ENCODE measurements at places on chromosomes 7 and 10.

DNA sequence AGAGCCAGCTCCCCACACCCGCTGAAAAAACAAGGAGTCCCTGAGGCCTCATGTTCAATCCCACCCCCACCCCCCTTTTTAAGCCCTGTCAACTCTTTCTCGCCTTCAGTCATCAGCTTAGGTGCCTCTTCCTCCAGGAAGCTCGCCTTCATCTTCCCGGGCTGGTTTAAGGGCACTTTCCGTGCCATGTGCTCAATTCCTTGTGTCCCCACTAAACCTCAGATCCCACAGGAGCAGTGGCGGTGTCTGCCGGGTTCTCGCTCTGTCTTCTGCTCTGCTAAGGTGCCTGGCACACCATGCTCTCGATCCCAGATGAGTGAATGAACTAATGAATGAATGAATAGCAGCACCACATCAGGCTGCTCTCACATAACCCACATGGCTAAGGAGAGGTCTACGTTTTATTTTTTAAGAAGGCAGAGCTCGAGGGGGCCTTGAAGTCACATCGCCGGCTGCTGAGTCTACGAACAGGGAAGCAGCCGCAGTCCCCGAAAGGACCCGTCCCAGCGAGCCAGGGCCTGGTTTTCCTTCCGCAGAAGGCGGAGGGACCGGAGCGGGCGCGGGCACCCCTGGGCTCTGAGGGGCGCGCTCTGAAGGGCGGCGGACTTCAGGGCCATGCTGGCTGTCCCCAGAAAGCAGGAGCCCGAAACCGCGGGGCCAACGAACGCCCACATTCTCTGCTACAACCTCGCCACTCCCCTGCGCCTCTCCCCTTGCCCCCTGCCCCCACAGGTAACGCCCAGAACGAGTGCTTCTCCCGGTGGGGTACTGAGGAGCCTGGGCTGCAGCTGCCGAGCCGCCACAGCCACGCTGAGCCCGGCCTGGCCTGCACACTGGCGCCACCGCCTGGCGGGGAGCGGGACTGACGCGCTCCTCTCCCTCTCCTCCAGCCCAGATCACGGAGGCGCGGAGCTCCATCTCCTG, 73.4 kb upstream of the KCNMA1 start:
- DNase-seq = peak; percentile 65

- DNase-seq = no peak
Measured at GRCh38 chr10:71837098-71837827, 13.8 kb downstream of the PSAP start.

GRCh38 chr7:25216837-25217236, 11.4 kb downstream of the NPVF start:
- DNase-seq = no peak

GRCh38 chr10:89490596-89491335, 44.6 kb downstream of the SLC16A12 start:
- DNase-seq = no peak

GRCh38 chr10:129941199-129942018, 22.7 kb downstream of the EBF3 start:
- DNase-seq = no peak

DNA sequence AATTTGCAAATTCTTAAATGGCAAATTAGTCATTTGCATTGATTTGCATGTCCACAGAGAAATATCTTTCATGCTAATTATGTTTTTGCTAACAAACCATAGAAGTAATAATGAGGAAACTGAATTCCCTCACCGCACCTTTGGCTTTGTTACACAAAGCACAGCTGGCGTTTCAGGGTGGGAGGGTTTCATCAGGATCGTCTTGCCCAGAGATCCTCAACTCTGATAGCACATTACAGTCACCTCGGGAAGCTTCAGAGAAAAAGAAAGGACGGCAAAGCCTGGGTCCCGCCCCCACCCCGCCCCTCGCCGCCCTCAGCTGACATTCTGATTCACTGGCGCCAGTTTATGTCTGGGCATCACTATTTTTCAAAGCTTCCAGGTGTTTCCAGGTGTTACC, 119.4 kb downstream of the PTPRN2 start:
- DNase-seq = no peak

GRCh38 chr10:42304341-42304740, 334.0 kb downstream of the ZNF33B start:
- no peak for DNase-seq

DNA sequence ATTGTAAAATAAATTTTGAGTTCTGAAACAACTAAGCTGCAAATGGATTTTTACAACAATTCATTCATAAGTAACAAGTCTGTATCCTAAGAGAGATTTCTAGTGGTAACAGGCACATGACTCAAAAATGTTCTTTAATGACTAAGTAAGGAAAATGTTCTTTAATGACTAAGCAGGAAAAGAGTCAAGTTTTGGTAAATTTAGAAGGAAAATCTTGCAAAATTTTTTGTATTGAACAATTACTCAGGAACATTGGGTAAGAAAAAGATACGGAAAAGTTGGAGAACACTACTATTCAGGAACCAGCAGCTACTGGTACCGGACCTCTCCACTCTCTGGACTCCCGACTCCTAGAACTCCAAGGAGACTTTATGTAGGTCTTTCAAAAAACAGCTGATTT, 33.5 kb downstream of the HYCC1 start:
- no peak for DNase-seq

GRCh38 chr10:63346015-63346441, 119.7 kb downstream of the JMJD1C start:
- DNase-seq = no peak

GRCh38 chr7:12013983-12014382, 182.0 kb upstream of the THSD7A start:
- DNase-seq = no peak

DNA sequence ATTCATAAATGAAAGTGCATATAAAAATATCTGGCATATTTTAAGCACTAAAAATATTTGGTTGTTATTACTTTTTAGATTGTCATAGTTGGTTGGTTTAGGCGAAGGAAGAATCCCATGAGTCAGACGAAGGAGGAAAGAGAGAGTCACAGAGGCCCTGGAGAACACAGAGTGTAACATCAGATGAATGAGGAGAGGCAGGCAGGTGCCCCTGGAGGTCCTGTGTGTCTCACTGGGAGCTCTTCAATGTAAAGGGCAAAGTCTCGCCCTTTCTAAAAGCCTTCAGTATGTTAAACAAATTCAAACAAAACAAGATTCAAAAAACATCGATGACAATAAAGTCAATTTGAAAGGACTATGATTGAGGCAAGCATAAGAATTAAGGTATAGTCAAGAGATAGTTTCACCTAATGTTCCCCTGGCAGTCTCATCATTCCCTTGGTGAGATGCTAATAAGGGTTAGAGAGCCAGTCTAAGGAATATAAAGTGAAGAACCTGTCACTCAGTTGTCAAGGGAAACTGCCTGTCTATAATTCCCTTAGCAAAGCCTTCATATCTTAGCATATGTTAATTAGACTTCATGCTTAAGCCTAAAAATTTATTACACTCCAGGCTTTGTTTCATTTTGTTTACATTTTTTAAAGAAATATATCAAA, 194.3 kb downstream of the TPK1 start:
- no peak for DNase-seq

DNA sequence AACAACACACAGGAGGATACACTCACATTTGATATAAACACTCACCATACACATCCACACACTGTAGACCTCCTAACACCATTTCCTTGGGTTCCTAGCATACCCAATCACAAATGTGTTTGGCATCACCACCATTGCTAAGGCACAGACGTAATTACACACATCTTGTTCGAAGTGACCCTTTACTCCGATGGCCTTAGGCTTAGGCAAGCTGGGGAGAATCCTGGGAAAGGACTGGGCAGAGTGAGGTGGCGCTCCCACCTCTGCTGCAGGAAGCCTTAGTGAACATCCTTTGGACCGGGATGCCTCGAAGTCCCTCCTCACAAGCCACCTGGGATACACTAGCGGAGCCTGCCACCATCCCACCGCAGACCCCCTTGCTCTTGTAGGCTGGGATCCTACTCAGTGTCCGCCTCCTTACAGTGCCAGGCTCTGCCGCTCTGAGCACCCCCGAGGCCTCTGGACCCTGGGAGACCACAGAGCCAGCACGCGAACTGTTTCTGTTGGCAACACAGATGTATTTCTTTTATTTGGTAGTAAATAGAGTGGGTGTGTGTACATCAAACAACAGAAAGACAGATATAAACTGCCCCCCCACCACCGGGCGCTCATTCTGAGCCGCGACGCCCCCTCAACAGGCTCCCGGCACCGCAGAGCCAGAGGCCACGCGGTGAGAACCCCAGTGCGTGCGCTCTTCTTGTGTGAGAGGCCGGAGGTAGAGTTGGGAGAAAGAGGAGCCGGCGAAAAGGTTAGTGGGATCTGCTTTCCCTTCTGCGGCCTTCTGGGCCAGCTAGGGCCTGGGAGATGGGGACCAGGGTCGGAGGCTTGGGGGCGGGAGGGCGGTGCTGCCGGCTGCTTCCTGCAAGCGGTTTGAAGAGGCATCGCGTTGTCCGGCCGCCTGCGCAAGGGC, 5.9 kb upstream of the HMX2 start:
- no peak for DNase-seq

DNA sequence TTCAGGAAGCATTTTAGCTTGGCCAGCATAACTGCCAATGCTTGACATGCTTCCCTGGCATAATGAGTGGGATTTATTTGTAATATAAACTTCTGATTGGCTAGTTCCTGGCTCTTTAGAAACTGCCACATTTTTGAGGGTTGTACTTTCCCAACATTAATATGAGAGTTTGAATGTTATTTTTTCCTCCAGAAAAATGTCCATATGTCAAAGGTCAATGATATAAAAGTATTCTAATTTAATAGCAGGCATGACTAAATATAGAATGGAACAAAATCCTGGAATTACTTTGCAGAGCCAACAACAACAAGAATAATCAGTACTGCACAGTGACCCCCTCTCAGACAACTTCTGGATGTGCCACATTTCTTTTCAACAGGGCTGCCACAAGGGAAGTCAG, 352.6 kb downstream of the PRPF18 start:
- DNase-seq = no peak

- no peak for DNase-seq
Measured at GRCh38 chr7:25859412-25860274, 292.4 kb upstream of the NFE2L3 start.

DNA sequence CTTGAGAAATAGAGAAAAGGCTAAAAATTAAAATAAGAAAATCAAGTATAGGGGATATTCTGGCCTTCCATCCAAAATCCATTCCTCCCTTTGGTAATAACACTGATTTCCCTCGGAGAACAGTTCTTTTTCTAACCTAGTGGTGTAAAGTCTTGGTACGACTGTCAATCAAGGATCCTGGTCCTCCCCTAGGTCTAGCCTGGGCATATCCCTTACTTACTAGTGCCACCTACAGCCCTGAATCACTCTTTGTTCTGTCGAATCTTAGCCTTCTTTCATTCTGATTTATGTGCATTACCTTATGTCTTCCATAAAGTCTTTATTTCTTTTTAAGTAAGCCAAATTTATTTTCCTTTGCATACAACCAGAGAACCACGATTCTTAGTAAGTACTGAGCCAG, 298.7 kb upstream of the LRRTM3 start:
- no peak for DNase-seq

GRCh38 chr7:1651891-1652290, 18.2 kb upstream of the ELFN1 start:
- no peak for DNase-seq

- DNase-seq = no peak
Measured at GRCh38 chr10:5776136-5776880, 36.9 kb downstream of the GDI2 start.

GRCh38 chr7:65974191-65974801, 7.7 kb downstream of the GUSB start:
- DNase-seq = no peak

DNA sequence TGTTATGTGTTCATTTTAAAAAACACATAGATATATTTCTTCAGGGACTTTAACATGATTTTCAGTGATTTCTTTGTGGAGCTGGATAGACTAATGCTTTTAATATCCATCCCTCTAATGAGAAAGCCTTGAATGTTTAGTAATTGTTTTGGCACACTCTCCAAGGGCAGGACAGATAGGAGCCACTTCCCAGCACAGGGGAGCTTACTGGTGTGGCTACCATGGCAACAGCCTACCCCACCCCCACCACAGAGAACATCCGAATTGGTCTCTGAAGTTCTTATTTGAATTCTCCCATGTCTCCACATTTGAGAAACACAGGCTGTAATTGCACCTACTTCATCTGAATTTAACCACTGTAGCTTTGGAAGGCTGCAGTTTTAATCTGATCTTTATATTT, 87.7 kb downstream of the PRKG1 start:
- no peak for DNase-seq

All from stimulated activated CD4-positive, alpha-beta T cell treated with anti-CD3 and anti-CD28 coated beads, TNF-alpha, amount 100 ng/mL, for 1 hour (primary cell).